Neural progenitor cell (in vitro differentiated cells): ENCODE measurements at places on chromosomes 1 and 21. TPM values are rescaled to one million over a fixed set of nuclear protein-coding genes. Genes with fewer than 3 reads are reported as not detected.
A peak's percentile ranks its signal among the peaks of the same experiment; 100 is the strongest.

The CRYAA gene
- total RNA-seq = not detected in 2 replicates

DNA sequence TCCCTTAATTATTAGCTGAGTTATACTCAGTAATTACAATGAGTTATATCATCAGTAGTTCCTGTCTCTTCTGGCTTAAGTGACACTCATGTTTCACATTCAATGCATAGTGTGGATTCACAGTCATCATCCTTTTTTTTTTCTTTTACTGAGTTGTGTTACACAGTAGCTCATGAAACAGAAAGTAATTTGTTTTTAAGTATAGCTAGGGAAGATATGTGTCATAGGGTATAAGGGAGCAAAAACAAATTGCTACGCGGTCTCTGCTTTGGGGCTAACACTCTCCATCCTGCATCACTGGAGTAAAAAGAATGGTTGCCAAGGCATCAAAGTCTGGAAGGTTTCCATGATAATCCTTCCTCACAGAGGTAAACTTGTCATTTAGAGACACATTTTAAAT lies 971.7 kb upstream of the NCAM2 start:
- H3K27ac ChIP-seq = no peak overlapping the region
- H3K4me3 ChIP-seq = no peak overlapping the region
- no peak for DNase-seq
- no peaks in the 10 kb centered on the region for H3K36me3 ChIP-seq

The SLAMF8 gene
- not detected in 2 replicates for total RNA-seq

- no peaks in the 10 kb centered on the region for H3K27me3 ChIP-seq
- no peaks in the 10 kb centered on the region for H3K4me1 ChIP-seq
- no peak overlapping the region for H3K4me3 ChIP-seq
- H3K27ac ChIP-seq = no peak overlapping the region
- no peak for DNase-seq
Observed at GRCh38 chr1:92464588-92465255, 22.0 kb downstream of the GFI1 start.

The PWP2 gene
- 6.9 and 9.8 TPM in 2 replicates for total RNA-seq

The ROR1 gene
- total RNA-seq = 30.3 and 32.0 TPM in 2 replicates

- H3K36me3 ChIP-seq = no peaks in the 10 kb centered on the region
- peaks cover 14% of the 10 kb centered on the region for H3K27me3 ChIP-seq
- DNase-seq = no peak
- no peak overlapping the region for H3K27ac ChIP-seq
Observed at GRCh38 chr1:41500378-41500777, 15.9 kb upstream of the EDN2 start.

The FABP3 gene
- total RNA-seq = 0.93 and 2.2 TPM in 2 replicates

DNA sequence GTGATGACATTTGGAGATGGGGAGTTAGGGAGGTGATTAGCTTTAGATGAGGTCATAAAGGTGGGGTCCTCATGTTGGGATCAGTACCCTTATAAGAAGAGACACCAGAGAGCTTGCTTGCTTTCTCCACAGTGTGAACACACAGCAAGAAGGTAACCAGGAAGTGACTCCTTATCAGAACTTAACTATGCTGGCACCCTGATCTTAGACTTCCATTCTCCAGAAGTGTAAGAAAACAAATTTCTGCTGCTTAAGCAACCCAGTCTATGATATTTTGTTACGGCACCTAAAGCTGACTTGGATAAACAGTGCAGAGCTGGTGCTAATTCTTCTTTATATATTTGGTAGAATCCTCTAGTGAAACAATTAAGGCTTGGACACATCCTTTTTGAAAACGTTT lies 346.0 kb downstream of the AGBL4 start:
- no peak overlapping the region for H3K27ac ChIP-seq
- DNase-seq = no peak
- H3K4me1 ChIP-seq = no peaks in the 10 kb centered on the region
- H3K27me3 ChIP-seq = no peaks in the 10 kb centered on the region
- no peaks in the 10 kb centered on the region for H3K36me3 ChIP-seq

The ANP32E gene
- total RNA-seq = 108 and 201 TPM in 2 replicates

DNA sequence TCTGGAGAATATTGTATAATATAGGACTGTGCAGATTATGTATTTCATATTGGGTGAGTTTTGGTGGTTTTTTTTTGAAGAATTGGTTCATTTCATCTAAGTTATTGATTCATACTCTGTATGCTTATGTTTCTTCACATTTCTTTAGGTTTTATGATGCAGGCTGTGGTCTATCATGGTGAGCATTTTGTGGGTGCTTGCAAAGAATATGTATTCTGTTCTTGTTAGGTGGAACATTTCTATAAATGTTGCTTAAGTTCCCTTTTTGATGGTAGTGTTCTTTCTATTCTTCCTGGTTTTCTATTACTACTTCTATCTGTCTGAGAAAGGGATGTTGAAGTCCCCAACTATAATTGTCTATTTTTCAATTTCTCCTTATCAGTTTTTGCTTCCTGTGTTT lies 42.6 kb downstream of the PKN2 start:
- H3K27me3 ChIP-seq = no peaks in the 10 kb centered on the region
- no peak overlapping the region for H3K4me3 ChIP-seq
- DNase-seq = no peak
- H3K36me3 ChIP-seq = no peaks in the 10 kb centered on the region
- no peak overlapping the region for H3K27ac ChIP-seq
- H3K4me1 ChIP-seq = peaks cover 14% of the 10 kb centered on the region

The CHI3L2 gene
- total RNA-seq = not detected in 2 replicates

The VTCN1 gene
- 0.11 and 0.22 TPM in 2 replicates for total RNA-seq

DNA sequence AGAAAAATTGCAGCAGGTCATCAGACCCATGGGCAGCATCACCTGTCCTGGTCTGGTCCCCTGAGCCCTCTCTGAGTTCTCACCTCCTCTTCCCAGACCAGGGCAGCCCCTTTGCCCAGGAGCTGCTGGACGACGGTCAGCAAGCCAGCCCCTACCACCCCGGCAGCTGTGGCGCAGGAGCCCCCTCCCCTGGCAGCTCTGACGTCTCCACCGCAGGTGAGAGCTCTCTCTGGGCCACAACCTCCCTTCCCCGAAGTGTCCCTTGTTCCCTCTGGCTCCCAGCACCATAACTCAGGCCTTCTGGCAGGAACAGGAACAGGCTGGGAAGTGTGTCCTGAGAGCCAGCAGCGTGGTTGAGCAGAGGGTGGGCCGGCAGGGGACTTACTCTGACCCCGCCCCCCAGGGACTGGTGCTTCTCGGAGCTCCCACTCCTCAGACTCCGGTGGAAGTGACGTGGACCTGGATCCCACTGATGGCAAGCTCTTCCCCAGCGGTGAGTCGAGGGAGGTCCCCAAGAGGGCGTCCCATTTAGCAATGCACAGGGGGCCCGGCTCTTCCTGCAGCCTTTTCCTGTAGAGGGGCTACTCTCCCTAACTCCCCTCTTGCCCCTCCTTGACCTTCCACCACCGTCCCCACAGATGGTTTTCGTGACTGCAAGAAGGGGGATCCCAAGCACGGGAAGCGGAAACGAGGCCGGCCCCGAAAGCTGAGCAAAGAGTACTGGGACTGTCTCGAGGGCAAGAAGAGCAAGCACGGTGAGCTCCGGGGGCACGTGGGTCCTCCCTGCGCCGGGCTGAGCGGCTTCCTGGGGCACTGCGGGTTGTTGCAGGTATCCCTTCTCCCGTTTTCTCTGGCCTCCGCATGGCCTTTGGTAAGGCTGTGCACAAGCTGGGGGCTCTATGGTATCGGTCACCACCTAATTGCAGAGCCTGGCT lies 2.4 kb downstream of the ELF3 start:
- DNase-seq = no peak
- H3K4me1 ChIP-seq = peaks cover 10% of the 10 kb centered on the region
- no peak overlapping the region for H3K27ac ChIP-seq
- no peak overlapping the region for H3K4me3 ChIP-seq
- H3K27me3 ChIP-seq = peaks cover 3% of the 10 kb centered on the region

- H3K4me1 ChIP-seq = peaks cover 37% of the 10 kb centered on the region
- no peaks in the 10 kb centered on the region for H3K36me3 ChIP-seq
- peak; percentile 16 for DNase-seq
- peak overlapping the region; percentile 98 for H3K4me3 ChIP-seq
- H3K27ac ChIP-seq = no peak overlapping the region
Observed at GRCh38 chr21:26167593-26167992, 3.0 kb downstream of the APP start.

DNA sequence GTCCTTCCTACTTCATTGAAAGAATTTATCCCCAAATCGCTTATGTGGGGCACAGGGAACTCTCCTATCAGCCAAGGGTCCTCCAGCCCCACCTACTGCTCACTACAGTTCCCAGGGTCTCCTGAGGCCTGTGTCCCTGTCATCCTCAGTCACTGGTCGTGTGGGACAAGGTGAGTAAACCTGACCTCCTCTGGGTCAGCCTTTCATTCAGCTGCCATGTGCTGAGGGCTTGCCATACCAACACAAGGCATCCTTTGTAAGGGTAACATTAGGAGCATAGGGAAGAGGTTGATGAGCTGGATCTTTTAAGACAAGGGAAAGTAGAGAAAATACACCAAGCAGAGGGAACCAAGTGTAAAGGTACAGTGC lies 11.2 kb upstream of the SNAPIN start:
- H3K27ac ChIP-seq = peak overlapping the region; percentile 42
- peaks cover 20% of the 10 kb centered on the region for H3K36me3 ChIP-seq
- H3K4me3 ChIP-seq = no peak overlapping the region
- DNase-seq = no peak

The MIXL1 gene
- 0.31 TPM in 1 of 2 replicates, not detected in the other for total RNA-seq

GRCh38 chr1:171666114-171666769 lies 13.8 kb upstream of the MYOC start:
- no peaks in the 10 kb centered on the region for H3K27me3 ChIP-seq
- no peak overlapping the region for H3K27ac ChIP-seq
- no peak for DNase-seq
- H3K36me3 ChIP-seq = no peaks in the 10 kb centered on the region

The NBPF6 gene
- not detected in 2 replicates for total RNA-seq

- no peak overlapping the region for H3K4me3 ChIP-seq
- no peaks in the 10 kb centered on the region for H3K27me3 ChIP-seq
Observed at GRCh38 chr1:3918966-3919611, 19.0 kb upstream of the C1orf174 start.

The KANK4 gene
- total RNA-seq = 0.40 TPM in 1 of 2 replicates, not detected in the other

The RHBDL2 gene
- total RNA-seq = 1.1 TPM in 1 of 2 replicates, not detected in the other

DNA sequence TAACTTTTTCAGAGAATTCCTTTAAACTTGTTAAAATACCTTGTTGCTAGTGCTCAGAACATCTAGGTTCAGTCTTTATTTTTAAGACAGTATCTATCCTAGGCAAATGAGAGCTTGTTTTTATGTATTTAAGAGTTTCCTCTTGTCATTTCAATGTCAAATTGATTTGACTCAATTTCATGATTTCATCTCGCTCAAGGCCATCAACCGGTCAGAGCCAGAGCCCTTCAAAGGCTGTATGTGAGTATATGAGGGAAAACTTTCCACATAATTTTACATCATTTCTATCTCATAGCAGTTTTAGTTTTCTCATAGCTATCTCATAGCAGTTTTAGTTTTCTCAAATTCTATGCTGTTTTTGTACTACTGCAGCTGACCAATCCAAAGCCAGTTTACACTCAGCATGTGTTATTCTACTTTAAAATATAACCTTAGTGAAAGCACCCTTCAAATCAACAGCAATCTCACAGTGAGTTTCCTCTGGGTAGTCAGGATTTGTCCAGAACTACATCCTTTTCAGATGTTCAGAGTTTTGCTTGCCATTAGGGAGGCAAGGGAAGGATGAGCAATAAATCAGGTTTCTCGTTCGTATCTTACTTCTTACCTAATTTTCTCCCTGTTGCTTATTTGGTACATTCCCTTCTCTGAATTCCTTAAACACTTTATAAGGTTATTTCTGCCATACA lies 12.7 kb downstream of the HNRNPU start:
- no peaks in the 10 kb centered on the region for H3K27me3 ChIP-seq
- DNase-seq = no peak
- no peaks in the 10 kb centered on the region for H3K4me1 ChIP-seq
- H3K36me3 ChIP-seq = peaks cover 80% of the 10 kb centered on the region
- peak overlapping the region; percentile 4 for H3K27ac ChIP-seq

The BEST4 gene
- 0.65 and 0.84 TPM in 2 replicates for total RNA-seq
